Activated CD8-positive, alpha-beta memory T cell treated with anti-CD3 and anti-CD28 coated beads for 1 hour (primary cell): ENCODE measurements at places on chromosomes 1 and 21.

GRCh38 chr1:185646202-185646683 lies 87.9 kb upstream of the HMCN1 start:
- DNase-seq, result no peak

GRCh38 chr21:29641635-29642550 lies 297.9 kb downstream of the GRIK1 start:
- DNase-seq, result no peak

GRCh38 chr21:24939291-24939690 lies 668.0 kb downstream of the MRPL39 start:
- no peak for DNase-seq

DNA sequence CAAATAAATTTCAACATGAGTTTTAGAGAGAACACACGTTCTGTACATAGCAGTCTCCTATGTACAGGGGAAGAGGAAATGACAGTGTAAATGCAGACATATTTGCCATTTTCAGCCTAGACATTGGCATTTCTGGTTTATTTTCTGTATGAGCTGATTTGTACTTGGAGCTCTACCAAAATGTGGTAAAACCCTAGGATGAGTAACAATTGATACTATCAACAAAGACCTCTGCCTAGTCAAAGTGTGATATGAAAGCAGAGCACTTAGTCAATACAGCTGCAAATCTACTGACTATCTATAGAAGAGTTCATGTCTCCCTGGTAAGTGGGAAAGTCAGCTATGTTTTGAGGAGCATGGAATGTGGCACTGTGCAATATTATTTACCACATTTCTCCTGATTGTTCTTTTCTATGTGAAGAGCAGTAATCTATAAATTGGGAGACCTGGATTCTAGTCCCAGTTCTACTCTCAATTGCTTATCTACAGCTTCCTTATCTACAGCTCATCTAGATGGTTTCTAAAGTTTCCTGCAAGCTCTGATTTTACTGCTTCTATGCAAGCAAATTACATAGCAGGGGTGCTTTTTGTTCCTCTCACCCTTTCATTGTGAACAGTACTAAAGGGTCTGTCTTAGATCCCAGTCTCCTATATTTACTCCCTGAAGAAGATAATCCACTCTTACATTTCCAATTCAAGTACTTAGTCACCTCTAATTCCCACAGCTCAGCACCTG lies 334.2 kb downstream of the NTNG1 start:
- DNase-seq, result no peak

DNA sequence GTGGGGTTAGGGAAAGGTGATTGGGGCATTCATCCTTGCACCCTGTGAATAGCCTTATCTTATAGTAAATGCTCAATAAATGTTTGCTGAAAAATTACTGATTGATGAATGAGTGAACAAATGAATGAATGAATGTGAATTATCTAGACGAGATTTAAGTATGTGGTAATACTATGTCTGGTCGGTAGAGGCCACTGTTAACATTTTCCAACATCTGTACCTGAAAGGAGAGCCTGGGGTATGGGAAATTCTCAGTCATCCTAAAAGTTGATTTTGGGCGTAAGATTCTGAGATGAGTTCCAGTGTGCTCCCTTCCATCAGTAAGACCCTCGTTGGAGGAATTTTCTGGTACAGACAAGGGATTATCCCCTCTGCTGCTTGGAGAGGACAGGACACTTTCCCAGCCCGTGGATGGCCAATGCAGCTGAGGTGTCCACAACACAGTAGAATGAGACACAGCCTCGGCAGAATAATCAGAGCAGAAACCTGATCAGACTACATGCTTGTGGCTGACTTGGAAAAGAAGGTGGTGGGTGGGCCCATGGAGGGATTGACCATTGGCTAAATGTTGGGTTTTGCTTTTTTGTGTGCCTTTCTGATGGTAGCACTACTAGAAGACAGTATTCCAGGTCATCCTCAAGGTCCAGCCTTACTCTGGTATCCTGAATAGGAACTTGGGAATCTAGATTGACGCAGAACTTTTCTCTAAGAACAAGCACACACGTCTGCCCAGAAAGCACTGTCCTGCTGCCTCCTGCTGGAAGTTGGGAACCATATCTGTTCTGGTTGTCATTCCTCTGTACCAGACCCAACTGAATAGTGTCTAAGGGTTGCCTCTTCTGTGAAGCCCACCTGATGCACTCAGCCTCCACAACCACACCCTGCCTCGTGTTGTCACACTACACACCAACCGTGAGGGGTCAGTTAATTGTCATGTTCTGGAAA lies 262.0 kb downstream of the TNR start:
- no peak for DNase-seq

- no peak for DNase-seq
Observed at GRCh38 chr1:246107516-246108277, 399.4 kb downstream of the SMYD3 start.

DNA sequence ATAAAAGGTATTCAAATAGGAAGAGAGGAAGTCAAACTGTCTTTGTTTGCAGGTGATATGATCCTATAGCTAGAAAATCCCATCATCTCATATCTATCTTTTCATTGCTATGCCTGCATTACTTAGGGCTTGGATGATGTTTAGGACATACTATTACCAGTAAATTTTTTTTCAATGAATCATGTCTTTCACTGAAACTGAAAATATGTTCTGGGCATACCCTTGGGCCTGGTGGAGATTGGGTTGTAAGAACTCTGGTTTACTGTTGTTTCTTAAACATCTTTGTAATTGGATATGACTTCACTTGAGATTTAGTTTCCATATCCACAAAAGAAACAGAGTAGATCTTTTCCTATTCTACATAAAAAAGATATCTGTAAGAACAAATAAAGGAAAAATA lies 502.2 kb upstream of the PRMT6 start:
- no peak for DNase-seq

DNA sequence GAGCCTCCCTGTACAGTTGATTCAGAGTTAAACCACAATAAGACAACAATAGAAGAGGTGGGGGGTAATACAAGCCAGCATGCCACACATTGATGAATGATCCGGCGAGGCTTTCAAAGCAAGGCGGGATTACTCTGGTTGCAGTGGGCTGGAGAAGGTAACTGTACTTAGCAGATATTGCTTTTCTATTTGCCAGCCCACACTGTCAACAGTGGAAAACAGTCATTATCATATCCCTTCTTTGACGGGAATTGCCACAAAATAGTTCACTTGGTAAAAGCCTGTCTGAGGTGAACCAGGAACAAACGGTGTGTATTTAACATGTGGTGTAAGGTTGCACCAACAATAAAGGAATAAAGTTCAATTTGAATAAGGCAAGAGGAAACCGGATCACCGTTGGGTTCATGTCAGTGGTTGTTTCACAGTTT lies 5.8 kb upstream of the KCNJ15 start:
- DNase-seq, result no peak

- no peak for DNase-seq
Observed at GRCh38 chr1:245983294-245983967, 523.6 kb downstream of the SMYD3 start.

DNA sequence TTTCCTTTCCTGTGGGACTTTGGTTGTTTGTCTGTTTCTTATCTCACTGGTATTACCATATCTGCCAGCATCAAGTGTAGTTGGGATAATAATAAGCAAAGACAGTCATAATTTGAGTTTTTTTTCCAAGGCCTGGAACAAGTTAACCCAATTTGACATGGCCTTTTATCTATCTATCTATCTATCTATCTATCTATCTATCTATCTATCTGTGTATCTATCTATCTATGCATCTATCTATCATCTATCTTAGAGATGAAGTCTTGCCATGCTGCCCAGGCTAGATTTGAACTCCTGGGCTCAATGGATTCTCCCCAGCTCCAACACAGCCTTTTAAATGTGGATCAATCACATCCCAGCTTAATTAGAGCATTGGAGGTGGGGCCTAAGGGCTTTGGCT lies 174.1 kb upstream of the CSF3R start:
- DNase-seq, result no peak

GRCh38 chr1:209876078-209876800 lies 48.5 kb downstream of the UTP25 start:
- no peak for DNase-seq

GRCh38 chr1:148264374-148265276 lies 112.5 kb upstream of the NBPF11 start:
- no peak for DNase-seq

DNA sequence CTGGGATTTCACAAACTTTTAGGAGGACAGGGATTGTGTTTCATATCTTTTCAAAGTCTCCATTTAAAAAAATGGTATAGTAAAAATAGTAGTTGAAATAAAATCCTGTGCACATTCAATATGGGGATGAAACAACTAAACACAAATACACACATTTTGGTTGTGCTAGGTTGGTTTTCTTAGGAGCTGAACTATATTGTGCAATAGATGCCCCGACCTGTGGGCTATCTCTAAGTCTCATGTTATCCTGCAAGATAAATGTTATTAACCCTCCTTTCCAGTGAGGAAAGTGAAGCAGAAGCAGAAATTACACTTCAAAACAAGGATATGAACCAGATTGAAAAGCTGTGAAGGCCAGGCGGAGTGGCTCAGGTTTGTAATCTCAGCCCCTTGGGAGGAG lies 1.3 kb upstream of the PLD5 start:
- DNase-seq, result no peak

- DNase-seq, result no peak
Observed at GRCh38 chr1:94304553-94304952, 67.2 kb upstream of the ARHGAP29 start.

DNA sequence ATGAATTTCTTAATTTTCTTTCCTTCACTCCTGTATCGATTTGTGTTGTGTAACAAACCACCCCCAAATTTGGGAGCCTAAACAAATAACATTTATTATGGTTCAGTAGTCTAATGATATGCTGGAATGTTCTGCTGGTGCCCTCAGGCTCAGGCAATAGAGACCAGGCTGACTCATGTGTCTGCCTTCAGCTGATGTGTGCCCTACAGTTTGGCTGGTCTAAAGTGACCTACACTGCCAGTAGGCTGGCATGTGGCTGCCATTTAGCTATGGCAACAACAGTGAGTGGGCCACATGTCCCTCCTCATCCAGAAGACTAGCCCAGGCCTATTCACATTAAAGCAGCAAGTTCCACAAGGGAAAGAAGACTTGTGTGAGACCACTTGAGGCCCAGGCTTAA lies 115.8 kb downstream of the PTPRC start:
- no peak for DNase-seq

- DNase-seq, result no peak
Observed at GRCh38 chr1:192732787-192733186, 76.1 kb upstream of the RGS2 start.

DNA sequence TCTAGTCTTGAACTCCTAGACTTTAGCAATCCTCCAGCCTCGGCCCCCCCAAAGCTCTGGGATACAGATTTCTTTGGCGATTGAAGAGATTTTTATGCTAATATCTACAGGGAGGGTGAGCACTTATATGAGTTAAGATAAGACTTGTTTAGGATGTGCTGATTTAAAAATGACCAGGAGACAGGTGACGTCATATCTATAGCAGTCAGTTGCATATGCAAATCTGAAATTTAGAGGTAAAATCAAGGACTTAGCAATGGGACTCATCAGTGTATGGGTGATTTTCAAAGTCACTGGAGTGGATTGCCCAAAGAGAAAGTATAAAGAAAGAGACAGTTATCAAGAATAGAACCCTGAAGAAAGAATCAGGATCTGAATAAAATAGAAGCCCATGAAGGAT lies 394.5 kb downstream of the ADGRL2 start:
- no peak for DNase-seq

DNA sequence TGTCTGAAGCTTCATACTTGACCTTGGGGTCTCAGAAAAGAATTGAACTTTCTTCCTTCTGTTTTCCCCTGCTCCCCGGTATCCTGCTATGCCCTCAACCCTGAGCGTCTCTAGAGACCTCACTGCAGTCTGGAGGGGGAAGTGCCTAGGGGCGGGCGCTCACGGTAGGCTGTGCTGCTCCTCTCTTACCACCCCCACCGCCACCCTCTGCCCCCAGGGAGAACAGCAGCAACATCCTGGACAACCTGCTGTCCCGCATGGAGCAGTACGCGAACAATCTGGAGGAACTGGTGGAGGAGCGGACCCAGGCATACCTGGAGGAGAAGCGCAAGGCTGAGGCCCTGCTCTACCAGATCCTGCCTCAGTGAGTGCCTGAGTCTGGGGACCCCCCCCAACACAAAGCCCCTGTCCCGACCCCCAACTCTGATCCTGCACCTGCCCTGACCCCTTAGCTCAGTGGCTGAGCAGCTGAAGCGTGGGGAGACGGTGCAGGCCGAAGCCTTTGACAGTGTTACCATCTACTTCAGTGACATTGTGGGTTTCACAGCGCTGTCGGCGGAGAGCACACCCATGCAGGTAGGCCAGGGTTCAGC lies 10.3 kb downstream of the NPR1 start:
- no peak for DNase-seq

DNA sequence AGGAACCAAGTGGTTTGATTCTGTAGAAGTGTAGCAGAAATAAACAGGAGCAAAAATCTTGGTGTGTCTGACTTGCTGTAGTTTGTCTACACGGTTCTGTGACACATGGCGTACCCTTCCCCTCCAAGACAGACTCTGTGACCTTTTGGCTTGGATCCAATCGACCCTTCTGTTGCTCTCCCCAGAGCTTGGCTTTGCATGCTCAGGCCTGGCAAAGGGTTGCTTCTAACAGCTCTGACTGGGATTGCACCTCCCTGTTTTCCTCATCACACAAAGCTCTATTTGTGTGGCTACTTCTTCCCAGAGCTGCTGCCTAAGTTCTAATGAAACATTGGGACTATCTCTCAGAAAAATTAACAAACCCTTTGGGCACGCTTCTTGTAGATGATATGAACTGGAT lies 24.0 kb downstream of the NGF start:
- DNase-seq, result no peak

DNA sequence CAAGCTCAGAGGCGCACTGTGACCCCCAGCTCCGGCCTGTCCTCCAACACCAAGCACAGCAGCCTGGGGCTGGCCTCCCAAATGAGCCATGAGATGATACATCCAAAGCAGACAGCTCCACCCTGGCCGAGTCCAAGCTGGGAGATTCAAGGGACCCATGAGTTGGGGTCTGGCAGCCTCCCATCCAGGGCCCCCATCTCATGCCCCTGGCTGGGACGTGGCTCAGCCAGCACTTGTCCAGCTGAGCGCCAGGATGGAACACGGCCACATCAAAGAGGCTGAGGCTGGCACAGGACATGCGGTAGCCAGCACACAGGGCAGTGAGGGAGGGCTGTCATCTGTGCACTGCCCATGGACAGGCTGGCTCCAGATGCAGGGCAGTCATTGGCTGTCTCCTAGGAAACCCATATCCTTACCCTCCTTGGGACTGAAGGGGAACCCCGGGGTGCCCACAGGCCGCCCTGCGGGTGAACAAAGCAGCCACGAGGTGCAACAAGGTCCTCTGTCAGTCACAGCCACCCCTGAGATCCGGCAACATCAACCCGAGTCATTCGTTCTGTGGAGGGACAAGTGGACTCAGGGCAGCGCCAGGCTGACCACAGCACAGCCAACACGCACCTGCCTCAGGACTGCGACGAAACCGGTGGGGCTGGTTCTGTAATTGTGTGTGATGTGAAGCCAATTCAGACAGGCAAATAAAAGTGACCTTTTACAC lies 29.1 kb downstream of the SLC19A1 start:
- no peak for DNase-seq
